ENCODE measurements at places on chromosomes 13 and 19.
A peak's percentile ranks its signal among the peaks of the same experiment; 100 is the strongest.

- DNase-seq = no peak
These were observed 1.3 kb downstream of the ZFP14 start for GRCh38 chr19:36377541-36378178.

DNA sequence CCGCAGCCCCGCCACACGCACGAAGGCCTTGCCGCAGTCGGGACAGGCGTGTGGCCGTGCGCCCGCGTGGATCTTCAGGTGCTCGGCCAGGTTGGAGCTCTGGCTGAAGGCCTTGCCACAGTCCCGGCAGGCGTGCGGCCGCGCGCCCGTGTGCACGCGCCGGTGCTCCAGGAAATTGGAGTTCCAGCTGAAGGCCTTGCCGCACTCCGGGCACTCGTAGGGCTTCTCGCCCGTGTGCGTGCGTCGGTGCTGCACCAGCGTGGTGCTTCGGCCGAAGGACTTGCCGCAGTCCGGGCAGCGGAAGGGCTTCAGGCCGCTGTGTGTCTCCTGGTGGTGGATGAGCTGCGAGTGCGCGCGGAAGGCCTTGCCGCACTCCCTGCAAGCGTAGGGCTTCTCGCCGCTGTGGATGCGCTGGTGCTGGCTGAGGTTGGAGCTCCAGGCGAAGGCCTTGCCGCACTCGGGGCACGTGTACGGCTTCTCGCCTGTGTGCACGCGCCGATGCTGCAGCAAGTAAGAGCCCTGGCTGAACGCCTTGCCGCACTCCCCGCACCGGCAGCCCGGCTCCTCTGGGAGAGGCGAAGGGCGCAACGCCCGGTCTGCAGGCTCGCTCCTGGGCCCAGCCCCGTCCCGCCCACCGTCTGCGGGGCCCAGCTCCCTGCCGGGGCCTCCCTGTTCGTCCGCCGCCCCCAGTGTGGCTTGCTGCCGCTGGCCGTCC lies 3.6 kb upstream of the A1BG start:
- no peak for DNase-seq

GRCh38 chr13:77584106-77584505 lies 48.6 kb downstream of the SCEL start:
- DNase-seq = no peak

- DNase-seq = peak; percentile 40
These were observed 1.5 kb upstream of the ELOF1 start for GRCh38 chr19:11560404-11561051.

GRCh38 chr13:65347420-65348030 lies 1882.6 kb downstream of the PCDH9 start:
- DNase-seq = no peak

- no peak for DNase-seq
These were observed 282.2 kb downstream of the SLITRK5 start for GRCh38 chr13:87953381-87953780.

DNA sequence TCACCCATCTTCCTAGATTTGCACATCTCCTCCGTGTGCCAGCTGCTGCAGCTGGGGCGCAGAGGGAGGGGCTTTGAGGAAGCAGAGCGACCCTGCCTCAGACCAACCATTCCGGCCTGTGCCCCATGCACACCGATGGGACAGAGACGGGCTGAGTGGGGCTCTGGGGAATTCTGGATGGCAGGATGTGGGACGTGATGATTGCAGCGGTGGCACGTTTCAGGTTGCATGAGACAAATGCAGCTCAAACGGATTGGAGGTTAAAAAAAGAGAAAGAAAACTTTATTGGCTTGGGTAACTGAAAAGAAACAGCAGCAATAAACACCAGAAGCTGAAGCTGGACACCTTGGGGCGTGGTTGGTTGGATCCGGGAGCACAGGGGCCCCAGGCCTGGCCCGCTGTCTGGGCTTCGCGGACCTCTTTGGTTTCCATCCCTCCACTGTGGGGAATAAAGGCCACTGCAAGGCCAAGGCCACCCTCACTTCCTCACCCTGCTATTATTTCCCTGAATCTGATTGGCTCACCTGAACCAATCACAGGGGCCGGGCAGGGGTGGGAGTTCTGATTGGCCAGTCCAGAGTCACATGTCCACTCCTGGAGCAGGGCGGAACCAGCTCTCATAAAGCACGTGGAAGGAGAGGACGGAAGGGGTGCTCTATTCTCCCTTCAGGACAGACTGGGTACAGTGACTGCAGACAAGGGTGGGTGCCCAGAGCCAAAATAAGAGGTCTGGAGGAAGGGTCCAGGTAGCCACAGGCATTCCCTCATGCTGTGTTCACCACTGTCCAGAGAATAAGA lies 6.1 kb upstream of the ZNF787 start:
- no peak for DNase-seq

GRCh38 chr13:37531049-37531448 lies 67.5 kb downstream of the POSTN start:
- DNase-seq = no peak

DNA sequence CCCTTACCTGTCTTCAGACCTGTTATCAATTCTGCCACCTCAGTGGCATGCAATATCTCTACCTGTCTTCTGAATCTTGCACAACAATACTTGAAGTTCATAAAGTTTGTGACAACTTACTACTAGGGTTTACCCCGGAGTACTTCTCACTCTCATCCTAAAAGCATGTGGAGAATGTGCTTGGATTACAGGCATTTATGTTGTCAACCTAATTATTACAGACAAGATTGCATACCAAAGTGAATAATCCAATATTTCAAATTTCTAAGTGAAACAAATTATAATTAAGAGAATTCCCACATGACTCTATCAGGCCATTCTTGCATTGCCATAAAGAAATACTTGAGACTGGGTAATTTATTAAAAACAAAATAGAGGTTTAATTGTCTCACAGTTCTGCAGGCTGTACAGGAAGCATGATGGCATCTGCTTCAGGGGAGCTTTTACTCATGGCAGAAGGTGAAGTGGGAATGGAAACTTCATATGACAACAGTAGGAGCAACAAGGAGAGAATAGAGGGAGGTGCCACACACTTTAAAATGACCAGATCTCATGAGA lies 661.0 kb upstream of the SPRY2 start:
- DNase-seq = no peak

GRCh38 chr19:16940626-16941025 lies 51.8 kb downstream of the F2RL3 start:
- no peak for DNase-seq

GRCh38 chr13:64471916-64472315 lies 2758.2 kb downstream of the PCDH9 start:
- DNase-seq = no peak

GRCh38 chr19:55611983-55612645 lies 6.7 kb downstream of the ZNF865 start:
- no peak for DNase-seq

- DNase-seq = peak; percentile 84
These were observed 2.9 kb downstream of the CILP2 start for GRCh38 chr19:19540715-19541515.

DNA sequence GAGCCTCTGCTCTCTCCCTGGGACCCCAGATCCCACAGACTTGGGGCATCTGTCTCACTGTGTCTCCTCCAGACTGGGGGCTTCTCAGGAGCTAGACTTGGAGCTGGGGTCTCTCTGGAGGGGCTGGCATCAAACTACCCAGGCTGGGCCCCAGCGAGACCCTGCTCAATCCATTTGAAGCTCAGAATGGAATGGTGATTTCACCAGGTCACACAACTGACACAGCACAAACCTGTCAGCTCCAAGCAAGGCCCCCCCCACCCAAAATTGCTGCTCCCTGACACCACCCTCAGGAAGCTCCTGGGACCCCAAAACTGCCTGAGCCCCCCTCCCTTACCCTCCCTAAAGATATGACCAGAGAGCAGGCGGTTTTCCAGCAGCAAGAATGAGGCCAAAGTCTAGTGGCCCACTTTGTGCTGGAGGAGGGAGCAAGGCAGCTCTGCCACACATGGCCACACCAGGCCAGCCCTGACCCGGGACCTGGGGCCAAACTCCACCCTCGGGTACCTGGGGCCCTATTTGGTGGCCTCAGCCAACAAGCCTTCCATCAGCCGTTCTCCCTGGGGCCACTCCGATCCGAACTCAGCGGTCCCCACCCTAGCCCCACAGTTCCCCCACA lies 2.4 kb downstream of the NR2F6 start:
- DNase-seq = no peak

GRCh38 chr19:40511487-40511886 lies 44.7 kb downstream of the SPTBN4 start:
- DNase-seq = no peak

DNA sequence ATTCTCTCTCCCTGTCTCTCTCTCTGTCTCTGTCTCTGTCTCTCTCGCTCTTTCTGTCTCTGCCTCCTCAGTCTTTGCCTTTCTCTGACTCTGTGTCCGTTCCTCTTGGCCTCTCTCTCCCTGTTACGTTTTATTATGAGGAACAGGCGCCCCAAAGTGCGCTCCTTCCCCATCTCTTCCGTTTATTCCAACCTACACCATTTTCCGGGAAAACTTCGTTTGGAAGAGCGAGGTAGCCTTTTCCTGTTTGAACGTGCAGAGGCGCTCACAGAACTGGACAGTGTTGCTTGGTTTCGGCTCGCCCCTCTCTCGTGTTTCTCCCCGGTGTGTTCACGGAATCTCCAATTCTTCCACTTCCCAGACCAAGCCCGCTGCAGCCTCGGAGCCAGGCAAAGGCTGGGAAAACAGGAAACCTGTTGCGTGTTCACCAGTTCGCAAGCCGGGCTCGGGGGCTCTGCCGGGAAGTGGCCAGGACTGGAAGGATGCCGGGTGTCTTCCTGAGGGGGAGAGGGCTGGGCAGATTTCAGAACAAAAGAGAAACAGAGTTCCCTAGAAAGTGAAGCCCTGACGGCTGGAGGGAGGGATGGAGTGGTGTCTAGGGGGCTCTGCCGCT lies 605 bp downstream of the TMEM255B start:
- DNase-seq = no peak

DNA sequence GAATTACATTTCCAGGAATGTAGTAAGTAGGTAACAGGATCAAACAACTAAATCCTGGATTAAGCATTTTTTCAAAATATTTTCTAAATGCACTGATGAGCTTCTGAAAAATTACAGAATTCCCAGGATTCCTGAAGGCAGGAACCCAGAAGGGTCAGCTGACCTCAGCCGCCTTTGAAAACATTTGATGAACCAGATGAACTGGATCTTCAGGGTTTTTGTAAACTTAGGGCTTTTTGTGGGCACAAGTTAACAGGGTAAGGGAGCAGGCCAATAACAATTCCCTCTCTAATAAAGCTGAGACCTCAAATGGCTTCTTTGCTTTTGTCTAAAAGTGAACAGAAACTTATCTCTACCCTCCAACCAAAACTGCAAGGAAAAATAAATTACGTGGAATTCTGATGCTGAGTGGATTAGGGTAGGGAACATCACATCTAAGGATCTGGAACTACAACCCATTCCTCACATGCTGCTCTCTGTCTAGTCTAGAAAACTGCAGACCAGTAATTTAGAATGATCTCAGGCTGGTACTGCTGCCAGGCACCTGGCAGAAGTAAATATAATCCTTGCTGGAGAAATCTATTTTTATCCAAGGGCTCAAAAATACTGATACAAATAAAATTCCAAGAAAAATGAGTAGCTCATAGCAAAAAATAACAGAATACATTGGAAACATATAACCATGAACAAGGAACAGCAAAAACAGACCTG lies 48.2 kb upstream of the N4BP2L1 start:
- no peak for DNase-seq

DNA sequence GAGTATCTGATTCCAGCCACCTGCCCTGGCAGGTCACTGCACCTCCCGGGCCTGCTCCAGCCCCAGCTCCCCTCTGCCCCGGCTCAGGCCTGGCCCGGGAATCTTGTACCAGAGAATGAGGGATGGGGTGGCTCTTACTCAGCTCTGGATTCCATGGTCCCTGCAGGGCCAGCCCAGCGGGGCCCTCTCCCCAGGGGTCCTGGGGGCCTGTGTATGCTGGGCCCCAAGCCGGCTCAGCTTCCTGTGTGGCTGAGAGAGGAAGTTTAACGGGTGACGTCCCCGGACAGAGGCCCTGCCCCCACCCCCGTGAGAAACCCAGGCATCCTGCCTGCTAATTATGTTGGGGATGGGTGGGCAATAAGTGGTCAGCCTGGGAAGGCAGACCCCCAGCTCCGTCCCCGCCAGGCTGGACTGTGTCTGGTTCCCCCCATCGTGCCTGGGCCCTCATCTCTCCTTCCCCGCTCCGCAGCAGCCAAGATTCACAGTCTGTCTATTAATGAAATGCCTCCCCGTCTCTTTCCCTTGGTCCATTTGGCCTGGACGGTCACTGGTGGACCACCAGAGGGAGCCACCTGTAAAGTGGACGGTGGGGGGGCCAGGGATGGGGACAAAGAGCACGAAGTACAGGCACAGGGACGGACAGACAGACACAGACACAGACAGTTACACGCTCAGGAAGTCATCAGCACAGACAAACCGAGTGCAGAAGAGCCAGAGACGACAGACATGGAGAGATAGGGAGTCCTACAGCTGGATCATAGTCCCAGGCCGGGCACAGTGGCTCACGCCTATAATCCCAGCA lies at the start of gene DENND1C:
DENND1C (minus strand) TSS at position 247 of the 802 bp plus-strand sequence; CDS start at position 155, 92 bp downstream.
- DNase-seq = peak; percentile 62

DNA sequence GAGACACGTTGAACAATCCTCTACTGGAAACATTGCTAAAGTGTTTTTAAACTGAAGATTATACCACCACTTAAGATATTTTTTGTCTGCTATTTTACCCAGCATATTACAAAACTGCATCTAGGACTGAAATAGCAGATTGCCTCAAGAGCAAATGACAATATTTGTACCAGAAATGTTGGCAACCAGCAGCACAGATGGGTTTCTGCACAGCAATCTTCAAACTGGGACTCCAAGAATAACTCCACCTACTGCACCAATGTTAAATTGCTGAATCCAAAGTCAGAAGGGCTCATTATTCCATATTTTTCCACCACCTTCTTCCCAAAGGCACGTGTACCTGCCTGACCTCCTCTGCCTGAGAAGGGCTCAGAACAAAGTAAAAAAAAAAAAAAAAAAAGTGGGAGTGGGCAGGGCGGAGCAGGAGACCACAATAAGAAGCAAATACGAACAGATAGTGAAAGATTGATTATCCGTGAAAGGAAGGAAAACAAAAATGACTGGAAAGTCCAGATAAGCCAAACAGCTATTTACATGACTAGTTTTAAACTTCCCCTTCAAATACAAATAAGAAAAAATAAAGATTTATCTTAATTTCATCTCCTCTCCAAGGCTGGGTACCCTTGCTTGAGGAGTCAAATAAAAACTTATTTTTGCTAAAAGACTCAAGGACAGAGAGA lies 79.4 kb downstream of the FOXO1 start:
- DNase-seq = no peak

GRCh38 chr13:110676595-110677587 lies 29.0 kb downstream of the CARS2 start:
- DNase-seq = peak; percentile 44

DNA sequence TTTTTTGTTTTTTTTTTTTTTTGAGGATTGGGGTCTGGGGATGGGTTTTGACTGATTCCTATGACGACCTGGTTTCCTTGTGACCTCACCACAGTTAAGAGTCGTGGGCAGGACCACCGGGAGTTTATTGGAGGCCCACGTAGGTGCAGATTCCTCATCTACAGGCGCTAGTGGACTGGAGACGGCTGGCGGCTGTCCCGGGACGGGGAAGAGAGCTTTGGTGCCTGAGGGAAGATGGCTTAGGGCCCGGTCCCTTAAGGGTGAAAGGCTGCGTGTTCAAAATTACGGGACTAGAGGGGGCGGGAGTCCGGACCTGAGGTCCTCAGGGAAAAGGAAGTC lies 682 bp upstream of the TEAD2 start:
- DNase-seq = no peak

- DNase-seq = no peak
These were observed 2.8 kb downstream of the SEMA6B start for GRCh38 chr19:4556597-4557127.

All from stimulated activated CD4-positive, alpha-beta T cell treated with anti-CD3 and anti-CD28 coated beads, Interleukin-12 subunit alpha, Interleukin-12 subunit beta, amount 100 ng/mL, for 48 hours (primary cell).